ENCODE measurements at places on chromosomes 1 and 21.

DNA sequence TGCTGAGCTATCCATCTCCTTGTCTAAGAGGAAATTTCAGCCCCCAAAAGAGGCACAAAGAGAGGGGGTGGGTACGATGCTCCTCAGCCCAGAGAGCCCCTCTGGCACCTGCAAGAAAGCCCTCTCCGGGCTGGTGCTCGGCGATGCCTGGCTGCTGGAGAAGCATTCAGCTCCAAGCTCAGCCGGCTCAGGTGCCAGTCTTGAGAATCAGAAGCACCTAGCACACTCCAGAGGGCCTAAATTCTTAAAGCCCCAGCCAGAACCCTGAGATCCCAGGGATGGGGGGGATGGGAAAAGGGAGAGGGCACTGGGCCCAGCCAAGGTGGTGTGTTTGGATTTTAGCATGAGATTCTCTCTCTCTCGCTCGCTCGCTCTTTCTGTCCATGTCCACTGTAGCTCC, 2.9 kb downstream of the GRIK3 start:
- no peak for DNase-seq

GRCh38 chr1:1328254-1328653, 2.8 kb upstream of the TAS1R3 start:
- DNase-seq, result no peak

DNA sequence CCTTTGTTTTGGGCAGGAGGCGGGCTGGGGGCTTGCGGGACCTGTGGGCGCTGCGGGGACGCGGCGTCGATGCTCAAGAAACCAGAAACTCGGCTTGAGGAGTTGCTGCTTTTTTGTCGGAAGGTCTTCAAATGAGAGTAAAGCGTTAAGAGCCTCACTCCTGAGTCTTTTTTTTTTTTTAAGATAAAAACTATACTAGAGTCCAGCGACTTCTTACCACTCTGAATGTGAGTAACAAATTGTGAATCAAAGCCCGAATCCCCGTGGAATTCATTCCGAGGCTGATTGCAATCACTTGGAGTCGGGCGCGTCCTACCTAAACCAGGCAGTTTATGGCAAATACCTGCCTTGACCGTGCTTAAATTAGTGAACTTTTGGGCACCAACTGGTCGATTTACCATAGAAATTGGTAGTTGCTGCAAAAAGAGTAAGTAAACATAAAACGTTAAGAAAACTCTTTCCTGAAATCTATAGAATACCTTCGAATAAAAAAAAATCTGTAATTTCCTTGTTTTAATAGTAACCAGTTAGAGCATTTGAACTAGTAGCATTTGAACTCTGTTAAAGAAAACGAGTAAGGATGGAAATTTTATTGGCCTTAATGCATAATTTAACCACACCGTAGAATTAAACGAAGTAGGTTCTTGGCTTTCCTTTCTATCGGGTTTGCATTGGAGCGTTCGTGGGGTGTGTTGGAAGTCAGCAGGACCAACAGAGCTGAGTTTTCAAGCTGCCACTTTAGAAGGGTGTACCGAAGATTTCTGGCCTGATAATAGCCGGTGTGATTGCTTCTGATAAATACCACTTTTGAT, 769 bp downstream of the GPSM2 start:
- peak; percentile 26 for DNase-seq

DNA sequence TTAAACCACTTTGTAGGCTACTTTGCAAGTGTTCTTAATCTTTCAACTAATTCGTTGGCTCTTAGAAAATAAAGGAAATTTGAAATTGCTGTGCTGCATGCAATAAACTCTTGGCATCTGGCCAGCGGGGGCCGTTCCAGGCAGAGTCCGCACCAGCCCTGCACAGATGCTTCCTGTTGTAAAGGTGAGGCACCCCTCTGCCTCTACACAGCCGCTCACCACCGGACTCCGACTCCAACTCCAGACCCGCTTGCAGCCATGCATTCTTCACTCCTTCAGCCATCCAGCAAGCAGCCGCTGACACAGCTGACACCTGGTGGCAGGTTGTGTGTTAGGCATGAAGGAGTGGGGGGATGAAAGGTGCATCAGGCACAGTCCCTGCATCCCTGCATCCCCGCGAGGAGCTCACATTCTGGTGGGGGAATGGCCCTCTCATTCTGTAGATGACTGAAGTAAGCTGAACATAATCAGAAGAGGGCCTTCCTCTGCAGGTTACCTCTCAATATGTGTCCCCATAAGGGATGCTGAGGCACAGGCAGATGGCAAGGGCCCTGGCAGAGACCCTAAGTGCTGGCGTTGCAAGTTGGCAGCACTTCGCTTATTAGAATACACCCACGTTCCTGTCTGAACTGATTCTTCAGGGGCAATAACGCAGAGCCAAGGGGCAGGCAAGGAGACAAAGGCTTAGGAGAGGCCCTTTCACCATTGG, 56.8 kb downstream of the GLIS1 start:
- DNase-seq, result peak; percentile 24

DNA sequence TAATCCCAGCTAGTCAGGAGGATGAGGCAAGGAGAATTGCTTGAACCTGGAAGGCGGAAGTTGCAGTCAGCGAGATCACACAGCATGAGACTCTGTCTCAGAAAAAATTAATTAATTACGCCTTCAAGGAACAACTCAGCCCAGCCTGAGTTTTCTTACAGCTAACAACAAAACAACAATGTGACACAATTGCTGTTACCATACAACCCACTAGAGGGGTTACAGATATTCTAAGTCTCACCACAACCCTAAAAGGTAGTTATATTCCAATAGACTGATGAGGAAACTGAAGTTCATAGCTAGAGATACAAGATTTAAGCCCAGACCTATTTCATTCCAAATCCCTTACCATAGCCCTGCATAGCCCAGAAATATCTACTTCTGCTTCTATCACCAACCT, 2.9 kb upstream of the LRRC8C start:
- no peak for DNase-seq

- DNase-seq, result no peak
These were observed 6.1 kb downstream of the PRDM2 start for GRCh38 chr1:13706046-13706445.

GRCh38 chr1:176111835-176112234, 95.3 kb downstream of the COP1 start:
- DNase-seq, result no peak

DNA sequence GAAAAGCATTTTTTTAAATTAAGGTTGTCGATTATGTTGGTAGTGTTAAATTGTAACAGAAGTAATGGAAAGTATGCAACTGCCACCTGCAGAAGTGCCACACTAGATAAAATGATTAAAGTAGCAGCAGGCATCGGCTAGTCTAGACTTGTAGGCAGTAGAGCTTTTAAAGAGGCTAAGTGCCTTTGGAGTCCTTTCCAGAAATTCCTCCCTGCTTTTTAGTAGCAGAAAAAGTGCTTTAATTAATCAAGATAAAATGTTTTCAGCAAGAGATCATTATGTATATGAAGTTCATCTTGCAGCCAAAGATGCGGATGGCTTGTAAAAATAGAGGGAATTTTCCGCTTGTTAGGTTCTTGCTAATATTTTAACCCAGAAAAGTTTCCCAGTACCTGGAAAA, 87.1 kb upstream of the LRRC8D start:
- no peak for DNase-seq

DNA sequence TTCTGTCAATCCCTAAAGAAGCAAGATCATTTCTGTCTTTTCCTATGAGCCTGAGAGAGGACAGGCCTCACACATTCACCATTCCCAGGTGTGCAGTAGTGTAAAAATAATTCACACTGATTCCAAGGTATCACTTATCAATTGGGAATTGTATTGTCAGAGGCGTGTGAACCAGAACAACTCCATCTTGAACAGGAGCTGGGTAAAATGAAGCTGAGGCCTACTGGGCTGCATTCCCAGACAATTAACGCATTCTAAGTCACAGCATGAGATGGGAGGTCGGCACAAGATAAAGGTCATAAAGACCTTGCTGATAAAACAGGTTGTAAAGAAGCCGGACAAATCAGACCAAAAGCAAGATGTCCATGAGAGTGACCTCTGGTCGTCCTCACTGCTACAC, 239.2 kb downstream of the SMYD3 start:
- no peak for DNase-seq

- DNase-seq, result no peak
These were observed 85.6 kb downstream of the GDAP2 start for GRCh38 chr1:117843791-117844190.

- no peak for DNase-seq
These were observed 1.7 kb downstream of the FOXO6 start for GRCh38 chr1:41362749-41363590.

- peak; percentile 94 for DNase-seq
These were observed 14.4 kb upstream of the ERVH48-1 start for GRCh38 chr21:42939582-42940413.

DNA sequence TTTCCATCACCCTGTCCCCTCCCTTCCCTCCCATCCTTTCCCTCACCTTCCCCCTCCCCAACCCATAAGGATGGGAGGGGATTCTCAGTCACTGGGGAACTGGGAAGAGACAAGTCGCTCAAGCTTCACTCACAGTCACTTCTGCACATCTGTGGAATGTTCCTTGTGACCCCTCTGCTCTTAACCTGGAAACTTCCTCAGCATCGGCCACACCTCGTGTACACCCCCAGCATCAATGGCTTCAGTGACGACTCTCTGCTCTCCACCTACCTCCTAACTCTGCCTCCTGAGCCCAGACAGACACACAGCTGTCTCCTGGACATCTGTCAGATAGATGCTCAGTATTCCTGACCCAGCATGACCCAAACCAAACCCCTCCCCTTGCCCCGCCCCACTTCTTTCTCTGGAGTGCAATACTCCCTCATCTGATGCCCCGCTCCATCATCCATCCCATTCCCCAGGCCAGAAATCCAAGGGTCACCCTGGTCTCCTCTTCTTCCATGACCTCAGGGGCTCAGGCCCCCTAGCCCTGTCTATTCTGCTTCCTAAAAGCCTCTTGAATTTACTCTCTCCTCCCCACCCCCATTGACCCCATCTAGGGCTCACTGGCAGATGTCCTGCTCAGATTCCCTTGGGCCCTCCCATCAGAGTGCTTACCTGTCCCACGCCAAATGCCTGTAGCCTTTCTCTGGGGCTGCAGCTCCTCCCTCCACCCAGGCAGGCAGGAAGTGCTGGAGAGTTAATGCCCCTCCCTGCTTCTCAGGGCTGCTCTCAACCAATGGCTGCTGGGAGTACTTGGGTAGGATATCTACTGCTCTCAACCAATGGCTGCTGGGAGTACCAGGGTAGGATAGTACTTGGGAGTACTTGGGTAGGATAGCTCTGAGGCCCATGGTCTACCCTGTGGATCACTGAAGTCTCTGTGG, 83.1 kb upstream of the CSF3R start:
- DNase-seq, result no peak

- no peak for DNase-seq
These were observed 12.6 kb upstream of the ALG14 start for GRCh38 chr1:95085376-95085775.

DNA sequence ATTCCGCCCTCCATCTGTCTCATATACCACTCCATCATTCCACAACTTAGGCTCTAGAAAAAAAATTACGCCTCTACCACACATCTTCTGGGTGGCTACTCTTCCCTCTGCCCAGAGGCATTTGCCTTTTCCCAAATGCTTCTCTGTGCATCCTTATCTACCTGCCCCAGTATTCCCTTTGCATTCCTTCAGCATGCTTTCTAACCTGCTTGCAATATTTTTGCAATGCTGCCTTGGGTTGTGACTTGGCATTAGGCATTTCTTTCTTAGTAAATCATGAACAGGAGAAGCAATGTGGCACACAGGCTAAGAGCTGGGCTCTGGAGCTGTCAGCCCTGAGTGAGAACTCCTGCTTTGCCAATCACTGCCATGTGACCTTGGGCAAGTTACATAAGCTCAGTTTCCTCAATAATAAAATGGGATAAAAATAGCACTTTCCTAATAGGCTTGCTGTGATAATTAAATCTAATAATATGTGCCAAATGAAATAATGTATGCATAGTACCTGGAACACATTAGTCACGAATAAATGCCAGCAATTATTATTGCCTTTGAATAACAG, 276.0 kb downstream of the ASTN1 start:
- DNase-seq, result no peak

GRCh38 chr21:45611296-45611695, 32.2 kb upstream of the PCBP3 start:
- no peak for DNase-seq

- no peak for DNase-seq
These were observed 27.0 kb downstream of the C1orf216 start for GRCh38 chr1:35691571-35692220.

GRCh38 chr1:242187171-242187570, 188.3 kb upstream of the MAP1LC3C start:
- no peak for DNase-seq

GRCh38 chr1:199786695-199787094, 240.8 kb upstream of the NR5A2 start:
- no peak for DNase-seq

Data from hindlimb muscle (tissue), 1 donor.